HCT116 (cell line): ENCODE measurements at places on chromosomes 12 and 14.

DNA sequence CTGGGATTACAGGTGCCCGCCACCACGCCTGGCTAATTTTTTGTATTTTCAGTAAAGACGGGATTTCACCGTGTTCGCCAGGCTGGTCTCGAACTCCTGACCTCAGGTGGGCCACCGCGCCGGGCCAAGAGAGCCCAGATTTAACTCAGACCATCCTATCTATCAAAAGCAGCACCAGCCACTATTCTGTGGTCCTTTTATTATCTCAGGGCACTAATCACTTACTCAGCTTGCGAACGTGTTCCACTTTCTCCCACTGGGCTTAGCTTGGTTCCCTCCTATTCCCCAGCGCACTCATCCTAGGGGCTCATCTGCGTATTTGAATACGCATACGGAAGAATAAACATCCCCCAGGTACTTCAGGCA, 16.2 kb upstream of the AACS start:
- no peak for DNase-seq

DNA sequence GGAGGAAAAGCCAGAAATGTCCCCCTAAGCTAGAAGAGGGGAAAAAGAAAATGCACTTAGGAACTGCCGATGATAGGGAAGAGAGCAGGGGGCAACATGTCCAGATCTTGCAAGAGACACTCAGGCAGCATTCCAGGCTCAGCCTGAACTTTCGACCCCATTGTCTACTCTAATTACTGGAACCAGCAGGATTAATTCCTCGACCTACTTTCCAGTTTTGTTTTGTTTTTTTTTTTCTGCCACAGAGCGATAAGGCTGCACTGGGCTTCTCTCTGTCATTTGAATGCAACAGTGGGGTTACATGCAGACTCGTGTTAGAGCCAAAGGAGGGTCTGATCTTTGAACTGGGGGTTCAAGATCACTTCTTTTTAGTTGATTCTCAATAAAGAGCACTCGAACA, 68.7 kb upstream of the MED13L start:
- no peak for DNase-seq

- DNase-seq = no peak
These were observed 2.6 kb downstream of the HOXC13 start for GRCh38 chr12:53941187-53941586.

GRCh38 chr12:34396861-34397590, 374.7 kb downstream of the ALG10 start:
- no peak for DNase-seq

GRCh38 chr14:51498411-51499227, 153.1 kb upstream of the FRMD6 start:
- DNase-seq = no peak

GRCh38 chr12:6307529-6307928, 3.0 kb upstream of the PLEKHG6 start:
- no peak for DNase-seq
